ENCODE measurements at places on chromosomes 5 and 9.
A peak's percentile ranks its signal among the peaks of the same experiment; 100 is the strongest.

GRCh38 chr9:93721417-93721965 is 145.1 kb downstream of the PHF2 start:
- no peak for DNase-seq

DNA sequence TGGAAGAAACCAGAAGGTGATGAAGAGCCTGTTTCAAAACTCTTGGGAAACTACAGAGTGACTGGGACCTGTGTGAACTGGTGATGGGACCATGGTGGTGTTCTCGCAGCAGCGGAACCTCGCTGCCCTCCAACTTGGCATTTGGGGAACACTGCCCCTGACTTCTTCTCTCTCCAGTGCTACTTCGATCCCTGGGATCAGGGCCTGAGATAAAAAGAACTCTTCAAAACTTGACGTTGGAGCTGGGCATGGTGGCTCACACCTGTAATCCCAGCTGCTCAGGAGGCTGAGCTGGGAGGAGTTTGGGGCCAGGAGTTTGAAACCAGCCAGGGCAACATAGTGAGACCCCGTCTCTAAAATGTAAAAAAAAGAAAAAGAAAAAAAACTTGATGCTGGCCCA is 18.1 kb downstream of the PITX1 start:
- no peak for DNase-seq

DNA sequence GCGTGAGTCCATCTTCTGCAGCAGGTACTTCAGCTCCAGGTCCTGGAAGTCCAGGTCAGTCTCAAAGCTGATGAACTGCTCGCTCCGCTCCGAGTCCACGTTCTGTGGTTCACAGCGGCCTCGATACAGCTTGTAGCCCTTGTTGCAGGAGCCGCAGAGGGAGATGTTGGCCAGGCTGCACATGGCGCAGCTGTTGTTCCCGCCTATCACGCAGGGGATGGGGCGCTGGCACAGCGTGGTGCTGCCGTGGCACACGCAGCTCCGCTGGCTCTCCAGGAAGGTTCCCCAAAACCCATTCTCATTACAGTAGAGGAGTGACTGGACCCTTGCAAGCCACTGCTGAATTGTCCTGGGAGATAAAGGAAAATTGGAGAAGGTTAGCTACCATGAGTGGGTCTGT is 201.4 kb downstream of the BRINP1 start:
- no peak for DNase-seq

DNA sequence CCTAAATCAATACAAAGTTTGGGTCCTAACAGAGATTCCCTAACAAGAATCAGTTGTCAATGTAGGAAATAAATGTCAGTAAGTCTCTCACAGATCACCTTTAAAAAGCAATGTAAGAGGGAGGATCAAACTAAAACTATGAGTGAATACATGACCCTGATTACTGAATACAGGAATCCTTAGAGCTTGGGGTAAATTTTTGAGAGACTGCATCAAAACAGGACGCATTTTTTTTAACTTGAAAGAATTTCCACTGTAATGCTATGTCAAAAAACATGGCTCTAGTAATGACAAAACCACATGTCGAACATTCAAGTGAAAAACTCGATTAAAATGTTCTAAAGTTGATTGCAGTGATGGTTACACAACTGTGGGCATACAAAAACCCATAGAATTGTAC is 21.9 kb downstream of the ZDHHC21 start:
- DNase-seq = no peak

DNA sequence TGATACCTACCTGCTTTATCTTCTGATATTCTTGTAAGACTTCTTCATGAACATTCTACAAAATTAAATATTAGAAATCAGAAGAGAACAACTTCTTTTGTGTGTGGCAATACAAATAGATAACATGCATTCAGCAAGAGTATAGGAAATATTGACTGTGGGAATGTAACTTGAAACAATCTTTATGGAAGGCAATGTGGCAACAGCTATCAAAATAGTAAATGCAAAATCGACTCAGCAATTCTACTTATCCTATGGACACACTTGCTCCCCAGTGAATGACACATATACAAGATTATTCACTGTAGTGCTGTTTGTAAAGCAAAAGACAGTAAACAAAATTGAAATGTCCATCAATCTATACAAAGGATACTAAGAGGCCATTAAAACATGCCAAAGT is 66.5 kb upstream of the GLRX start:
- DNase-seq = no peak

GRCh38 chr5:163439092-163439425 is 1.7 kb downstream of the CCNG1 start:
- no peak for DNase-seq

DNA sequence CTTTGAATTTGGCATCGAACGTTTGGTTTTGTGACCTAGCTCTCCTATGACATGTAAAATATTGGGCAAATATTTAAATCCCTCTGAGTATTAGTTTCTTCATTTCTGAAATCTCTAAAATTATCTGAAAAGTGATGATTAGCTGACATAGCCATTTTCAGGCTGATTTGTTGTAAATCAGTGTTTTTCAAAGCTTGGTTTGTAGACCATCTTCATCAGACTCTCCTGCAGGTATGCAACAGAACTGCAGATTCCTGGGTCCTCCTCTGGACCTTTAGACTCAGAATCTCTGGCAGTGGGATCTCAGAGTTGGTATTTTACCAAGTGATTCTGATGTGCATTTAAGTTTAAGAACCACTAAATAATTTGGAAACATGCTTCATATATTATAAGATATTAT is 38.9 kb upstream of the NMUR2 start:
- no peak for DNase-seq

- DNase-seq = no peak
Measured at GRCh38 chr9:95095641-95096355, 221.7 kb downstream of the FANCC start.

- no peak for DNase-seq
Measured at GRCh38 chr5:56080375-56081052, 85.8 kb upstream of the IL6ST start.

- peak; percentile 20 for DNase-seq
Measured at GRCh38 chr5:111224561-111225345, 569 bp downstream of the CAMK4 start.

DNA sequence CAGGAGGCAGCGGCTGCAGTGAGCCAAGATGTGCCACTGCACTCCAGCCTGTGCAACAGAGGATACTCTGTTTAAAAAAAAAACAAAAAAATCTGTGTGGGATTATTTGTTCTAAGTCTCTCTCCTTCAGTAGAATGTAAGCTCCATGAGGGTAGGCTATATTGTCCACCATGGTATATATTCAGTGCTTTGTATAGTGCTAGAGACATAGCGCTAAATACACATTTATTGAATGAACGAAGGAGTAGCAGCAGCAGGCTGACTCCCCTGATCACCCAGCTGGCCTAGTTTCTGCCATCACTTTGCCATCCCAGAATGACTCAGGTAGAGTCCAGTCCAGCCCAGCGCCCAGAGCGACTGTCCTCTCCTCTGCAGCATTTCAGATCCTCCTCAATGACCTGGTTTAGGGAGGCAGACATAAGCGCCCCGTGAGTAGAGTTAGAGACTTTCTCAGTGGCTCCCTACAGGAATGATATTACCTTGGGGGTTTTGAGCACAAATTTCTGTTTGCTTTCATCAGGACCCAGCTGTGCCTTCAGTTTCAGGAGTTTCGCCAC is 716 bp downstream of the HARS1 start:
- no peak for DNase-seq

DNA sequence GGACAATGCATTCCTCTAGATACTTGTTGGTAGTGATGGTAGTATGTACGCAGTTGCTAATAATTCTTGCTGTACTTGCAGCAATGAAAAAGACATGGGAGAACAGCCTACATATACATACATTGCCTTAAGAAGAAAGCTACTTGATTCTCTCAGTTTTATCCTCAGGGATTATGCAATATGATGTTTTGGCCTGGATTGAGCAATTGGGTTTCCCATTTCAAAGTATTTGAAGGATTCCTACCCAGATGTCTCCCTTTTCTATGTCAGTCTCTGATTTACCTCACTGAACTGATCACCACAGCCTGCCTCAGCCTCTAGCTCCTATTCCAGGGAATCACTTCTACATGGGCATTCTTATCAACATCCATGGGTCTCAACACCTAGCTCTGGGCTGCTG is 210.1 kb upstream of the CDH10 start:
- DNase-seq = no peak

GRCh38 chr5:32302835-32303754 is 9.6 kb downstream of the MTMR12 start:
- no peak for DNase-seq

DNA sequence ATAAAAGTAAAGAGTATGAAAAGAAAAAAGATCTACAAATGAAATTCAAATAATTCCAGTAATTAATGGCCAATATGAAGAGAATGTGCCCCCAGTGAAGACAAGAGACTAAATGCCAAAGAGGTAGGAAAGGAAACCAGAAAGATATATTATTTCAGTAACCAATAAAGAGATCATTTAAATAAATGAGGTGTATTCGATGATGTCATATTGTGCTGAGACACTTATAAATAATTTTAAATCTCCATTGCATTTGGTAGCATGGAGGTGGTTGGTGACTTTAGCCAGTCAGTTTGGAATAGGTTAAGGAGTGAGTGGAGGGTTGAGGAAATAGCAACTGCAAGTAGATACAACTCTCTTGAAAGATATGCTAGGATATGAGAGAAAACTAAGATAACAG is 417.7 kb upstream of the PTGER4 start:
- DNase-seq = no peak

GRCh38 chr5:123906698-123907295 is 394.8 kb downstream of the CSNK1G3 start:
- DNase-seq = no peak

- DNase-seq = no peak
Measured at GRCh38 chr5:206927-207536, 10.9 kb downstream of the CCDC127 start.

- DNase-seq = no peak
Measured at GRCh38 chr9:116094846-116095245, 58.7 kb upstream of the PAPPA start.

DNA sequence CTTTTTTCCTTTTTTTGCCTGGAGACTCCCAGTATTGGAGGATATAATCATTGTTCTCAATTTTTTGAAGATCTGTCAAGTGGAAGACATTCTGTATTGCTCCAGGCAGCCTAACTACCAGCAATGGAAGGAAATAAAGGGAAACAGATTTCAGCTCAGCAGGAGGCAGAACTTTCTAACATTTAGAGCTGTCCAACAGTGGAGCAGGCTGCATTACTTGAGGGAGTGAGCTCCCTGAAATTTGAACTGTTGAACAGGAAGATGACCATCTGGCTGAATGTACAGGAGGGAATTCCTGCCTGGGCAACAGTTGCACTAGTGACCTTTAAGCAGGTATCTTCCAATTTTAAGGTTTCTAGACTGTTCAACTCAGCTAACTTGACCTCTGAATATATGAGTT is 1.1 kb upstream of the GAPVD1 start:
- no peak for DNase-seq

DNA sequence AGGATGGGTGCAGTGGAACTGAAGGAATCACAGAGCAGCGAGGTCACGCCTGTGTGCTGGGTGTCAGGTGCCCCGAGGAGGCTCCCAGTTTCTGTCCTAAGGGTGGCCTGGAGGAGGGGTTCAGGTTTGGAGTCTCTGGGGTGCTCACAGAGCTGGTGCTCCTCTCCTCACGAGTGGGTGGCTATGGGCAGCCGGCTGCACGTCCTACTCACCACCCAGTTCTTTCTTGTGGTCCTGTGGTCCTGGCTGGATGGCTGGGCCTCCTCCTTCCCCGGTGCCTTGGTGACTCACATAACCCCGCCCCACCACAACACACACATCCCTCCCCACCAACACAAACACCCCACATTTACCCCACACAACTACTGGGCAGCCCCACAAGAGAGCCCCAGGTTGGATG is 9.9 kb upstream of the PTGS1 start:
- no peak for DNase-seq

DNA sequence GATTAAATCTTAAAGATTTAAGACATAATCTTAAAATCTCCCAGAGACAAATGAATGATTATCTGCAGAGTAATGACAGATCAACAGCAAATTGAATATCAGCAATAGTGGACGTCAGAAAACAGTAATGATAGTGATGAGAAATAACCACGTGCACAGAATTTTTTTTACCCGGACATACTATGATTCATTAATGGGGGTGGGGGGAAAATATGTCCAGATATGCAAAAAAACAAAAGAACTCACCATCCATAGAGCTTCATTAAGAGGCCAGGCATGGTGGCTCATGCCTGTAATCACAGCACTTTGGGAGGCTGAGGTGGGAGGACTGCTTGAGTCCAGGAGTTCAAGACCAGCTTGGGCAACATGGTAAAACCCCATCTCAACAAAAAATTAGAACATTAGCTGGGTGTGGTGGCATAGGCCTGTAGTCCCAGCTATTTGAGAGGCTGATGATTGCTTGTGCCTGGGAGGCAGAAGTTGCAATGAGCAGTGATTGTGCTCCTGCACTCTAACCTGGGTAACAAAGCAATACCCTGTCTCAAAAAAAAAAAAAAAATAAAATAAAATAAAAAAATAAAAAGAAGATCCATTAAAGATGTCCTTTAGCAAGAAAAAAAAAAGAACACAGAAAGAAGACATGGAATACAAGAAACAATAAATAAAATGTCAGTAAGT is 30.9 kb upstream of the SHOC1 start:
- no peak for DNase-seq

GRCh38 chr5:59768152-59769040 is 125.1 kb downstream of the PDE4D start:
- peak; percentile 2 for DNase-seq

DNA sequence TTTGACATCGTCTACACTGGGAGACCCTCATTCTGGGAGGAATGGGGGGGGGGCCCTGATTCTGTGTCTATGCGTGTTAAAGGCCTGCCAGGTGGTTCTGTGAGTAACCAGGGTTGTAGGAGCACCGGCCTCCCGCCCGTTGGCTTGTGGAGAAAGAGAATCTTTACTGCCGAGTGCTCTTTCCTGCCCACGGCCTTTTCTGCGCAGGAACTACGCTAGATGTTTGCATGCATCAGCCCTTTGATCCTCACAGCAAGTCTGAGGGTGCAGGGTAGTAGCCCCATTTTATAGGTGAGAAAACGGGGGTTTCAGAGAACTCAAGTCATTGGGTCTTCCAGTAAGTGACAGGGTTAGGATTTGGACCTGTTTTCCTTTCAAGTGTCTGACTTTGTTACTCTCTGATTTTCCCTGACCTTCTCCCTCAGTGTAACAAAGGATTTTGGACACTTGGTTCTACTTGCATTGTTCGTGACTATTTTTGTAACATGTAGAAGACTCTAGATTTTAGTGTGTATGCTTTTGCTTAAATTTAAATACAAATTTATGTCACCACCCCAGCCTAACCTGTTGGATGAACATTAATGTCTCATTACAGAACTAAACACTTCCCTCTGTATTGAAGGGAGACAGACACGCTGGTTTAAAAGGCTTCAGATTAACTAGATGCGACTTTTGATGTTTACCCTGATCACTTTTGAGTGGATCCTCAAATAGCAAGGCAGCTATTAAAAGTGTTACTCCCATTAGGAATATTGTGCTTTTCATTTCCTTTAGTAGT is 22.0 kb downstream of the MAST4 start:
- no peak for DNase-seq

DNA sequence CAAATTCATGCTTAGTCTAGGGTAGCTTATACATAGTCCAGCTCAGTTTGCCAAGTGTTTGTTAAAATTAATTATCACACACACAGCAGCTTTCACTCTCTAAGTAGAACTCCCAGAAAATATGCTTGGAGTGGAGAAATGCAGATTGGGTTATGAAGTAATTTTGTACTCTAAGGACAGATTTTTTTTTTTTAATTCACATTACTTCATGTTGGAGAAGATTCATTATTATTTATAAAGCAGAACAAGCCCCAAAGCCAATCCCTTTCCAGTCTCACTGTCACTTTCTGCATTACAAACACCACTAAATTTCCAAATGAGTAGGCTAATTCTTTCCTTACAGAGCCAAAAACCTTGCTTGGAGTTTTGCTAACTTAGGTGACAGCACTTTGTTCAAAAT is 11.7 kb upstream of the C9orf72 start:
- no peak for DNase-seq

- DNase-seq = no peak
Measured at GRCh38 chr9:72665421-72665820, 144.0 kb downstream of the TMC1 start.

Data from stimulated activated CD4-positive, alpha-beta T cell treated with anti-CD3 and anti-CD28 coated beads, Interleukin-1b, Interleukin-23, amount 100 ng/mL, for 1 hour (primary cell).